ENCODE measurements at places on chromosomes 6 and 20.

DNA sequence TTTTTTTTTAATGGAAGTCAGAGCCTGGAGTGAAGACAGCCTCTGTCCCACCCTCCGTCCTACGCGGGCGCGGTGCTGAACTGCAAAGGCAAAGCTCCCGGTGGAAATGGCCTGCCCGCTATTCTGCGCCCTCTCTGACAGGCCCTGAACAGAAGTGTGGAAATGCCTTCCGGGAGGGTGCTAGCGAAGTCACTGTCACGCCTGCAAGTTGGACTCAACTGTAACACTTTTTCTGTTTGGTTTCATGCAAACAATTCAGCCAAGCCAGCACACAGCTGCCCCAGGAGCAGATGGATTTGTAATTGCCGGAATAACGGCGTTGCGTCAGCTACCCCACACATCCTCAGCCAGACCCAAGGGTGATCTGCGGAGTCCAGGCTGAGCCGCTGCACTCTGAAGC, 107.6 kb downstream of the PSMB1 start:
- DNase-seq: no peak

GRCh38 chr6:6826961-6827360, 238.4 kb downstream of the LY86 start:
- DNase-seq: no peak

- no peak for DNase-seq
These were observed 2.0 kb downstream of the BHLHE23 start for GRCh38 chr20:63004607-63005364.

DNA sequence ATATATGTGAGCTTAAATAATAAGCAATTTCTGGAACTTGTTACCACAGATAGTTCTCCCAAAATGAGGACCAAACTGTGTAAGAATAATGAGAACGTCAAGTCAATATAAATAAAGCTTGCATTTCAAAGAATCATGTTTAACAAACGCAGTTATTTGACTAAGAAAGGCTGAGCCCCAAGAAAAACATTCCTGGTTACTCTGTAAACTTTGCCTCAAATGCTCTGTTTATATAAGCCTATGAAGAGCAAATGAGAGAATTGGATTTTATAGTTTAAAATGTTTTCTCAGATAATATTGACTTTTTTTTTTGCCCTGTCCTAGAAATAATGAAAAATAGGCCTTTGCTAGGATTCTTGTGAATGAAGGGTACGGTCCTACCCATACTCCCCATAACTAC, 81.3 kb downstream of the C6orf52 start:
- no peak for DNase-seq

GRCh38 chr6:88499845-88500699, 333.9 kb upstream of the CNR1 start:
- no peak for DNase-seq

- no peak for DNase-seq
These were observed 19.4 kb upstream of the VNN1 start for GRCh38 chr6:132733283-132733682.

- DNase-seq: peak; percentile 4
These were observed 69.8 kb downstream of the DZANK1 start for GRCh38 chr20:18397030-18397429.

GRCh38 chr6:131065112-131065823, 2.2 kb upstream of the EPB41L2 start:
- no peak for DNase-seq

- DNase-seq: no peak
These were observed 92.9 kb downstream of the FOXC1 start for GRCh38 chr6:1702580-1703051.

GRCh38 chr6:166153966-166154365, 13.7 kb downstream of the TBXT start:
- no peak for DNase-seq

GRCh38 chr6:79416931-79417330, 120.3 kb downstream of the LCA5 start:
- no peak for DNase-seq

GRCh38 chr20:43825051-43825402, 89.6 kb upstream of the TOX2 start:
- no peak for DNase-seq

- DNase-seq: no peak
These were observed 330.8 kb downstream of the TAF4 start for GRCh38 chr20:61734733-61735502.

- DNase-seq: no peak
These were observed 25.1 kb downstream of the FKBP1C start for GRCh38 chr6:63236398-63236817.

- DNase-seq: no peak
These were observed 89.0 kb upstream of the SUPT3H start for GRCh38 chr6:45466686-45467085.

- DNase-seq: no peak
These were observed 17.3 kb downstream of the TULP4 start for GRCh38 chr6:158329531-158329930.

- DNase-seq: no peak
These were observed 37.7 kb downstream of the MDFI start for GRCh38 chr6:41675992-41676391.

GRCh38 chr20:12177657-12178293, 260.1 kb downstream of the BTBD3 start:
- DNase-seq: no peak

DNA sequence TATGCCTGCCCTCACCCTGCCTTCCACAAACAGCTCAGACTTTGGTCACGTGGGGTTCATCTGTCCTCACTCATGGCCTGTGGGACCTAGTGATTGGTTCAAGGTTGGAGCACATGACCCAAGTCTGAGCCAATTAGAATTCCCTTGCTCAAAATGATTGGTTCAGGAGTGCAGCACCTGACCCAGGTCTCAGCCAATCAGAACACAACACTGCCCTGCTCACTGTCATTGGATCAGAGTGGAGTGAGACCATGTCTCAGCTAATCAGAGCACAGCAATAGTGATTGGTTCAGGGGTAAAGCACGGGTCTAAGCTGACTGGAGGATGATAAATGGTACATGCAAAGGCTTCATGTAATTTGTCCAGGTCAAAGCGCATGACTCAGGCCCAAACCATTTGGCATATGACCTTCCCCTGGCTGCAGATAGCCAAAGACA, 102.2 kb downstream of the PREX1 start:
- no peak for DNase-seq

GRCh38 chr6:44235891-44236516, 10.9 kb upstream of the HSP90AB1 start:
- no peak for DNase-seq

GRCh38 chr6:105606831-105607463, 204.1 kb upstream of the PREP start:
- DNase-seq: no peak

GRCh38 chr6:110063594-110064263, 85.6 kb downstream of the GPR6 start:
- DNase-seq: no peak

DNA sequence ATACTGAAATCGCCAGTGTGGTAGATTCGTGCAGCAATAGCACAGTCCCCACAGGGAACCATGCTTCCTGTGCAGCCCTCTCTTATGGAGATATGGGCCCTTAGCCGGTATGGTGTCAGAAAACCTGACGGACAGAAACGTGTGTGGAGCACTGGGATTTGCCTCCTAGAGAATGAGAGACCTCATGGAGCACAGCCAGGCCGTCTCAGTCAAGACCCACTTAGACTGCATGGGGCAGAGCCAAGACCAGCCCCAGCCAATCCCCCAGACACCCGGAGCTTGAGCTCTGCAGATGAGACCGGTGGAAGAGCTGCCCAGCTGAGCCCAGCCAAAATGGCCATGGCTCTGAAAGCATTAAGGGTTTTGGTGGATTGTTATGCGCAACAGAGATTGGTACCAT, 163.7 kb downstream of the DLL1 start:
- DNase-seq: no peak

DNA sequence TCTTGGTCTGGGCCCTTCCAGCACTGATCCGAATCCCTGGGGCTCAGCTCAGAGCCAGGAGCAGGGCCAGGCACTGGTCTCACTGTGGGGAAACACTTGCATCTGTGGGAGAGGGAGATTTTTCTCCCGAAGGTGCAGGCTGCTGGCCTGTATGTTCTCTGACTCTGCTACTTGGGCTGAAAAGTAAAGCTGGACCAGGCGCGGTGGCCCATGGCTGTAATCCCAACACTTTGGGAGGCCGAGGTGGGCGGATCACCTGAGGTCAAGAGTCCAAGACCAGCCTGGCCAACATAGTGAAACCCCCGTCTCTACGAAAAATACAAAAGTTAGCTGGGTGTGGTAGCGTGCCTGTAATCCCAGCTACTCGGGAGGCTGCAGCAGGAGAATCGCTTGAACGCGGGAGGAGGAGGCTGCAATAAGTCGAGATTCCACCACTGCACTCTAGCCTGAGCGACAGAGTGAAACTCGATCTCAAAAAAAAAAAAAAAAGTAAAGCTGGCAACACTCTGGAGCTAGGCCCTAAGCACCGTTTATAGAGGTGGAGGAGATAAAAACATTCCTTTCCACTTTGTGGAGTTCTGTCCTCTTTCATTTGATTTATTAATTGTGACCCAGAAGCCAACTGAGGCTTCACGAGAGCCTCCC, 41.7 kb downstream of the JPH2 start:
- DNase-seq: no peak

- DNase-seq: peak; percentile 83
These were observed 29.9 kb upstream of the PLCB4 start for GRCh38 chr20:9038791-9039535.

DNA sequence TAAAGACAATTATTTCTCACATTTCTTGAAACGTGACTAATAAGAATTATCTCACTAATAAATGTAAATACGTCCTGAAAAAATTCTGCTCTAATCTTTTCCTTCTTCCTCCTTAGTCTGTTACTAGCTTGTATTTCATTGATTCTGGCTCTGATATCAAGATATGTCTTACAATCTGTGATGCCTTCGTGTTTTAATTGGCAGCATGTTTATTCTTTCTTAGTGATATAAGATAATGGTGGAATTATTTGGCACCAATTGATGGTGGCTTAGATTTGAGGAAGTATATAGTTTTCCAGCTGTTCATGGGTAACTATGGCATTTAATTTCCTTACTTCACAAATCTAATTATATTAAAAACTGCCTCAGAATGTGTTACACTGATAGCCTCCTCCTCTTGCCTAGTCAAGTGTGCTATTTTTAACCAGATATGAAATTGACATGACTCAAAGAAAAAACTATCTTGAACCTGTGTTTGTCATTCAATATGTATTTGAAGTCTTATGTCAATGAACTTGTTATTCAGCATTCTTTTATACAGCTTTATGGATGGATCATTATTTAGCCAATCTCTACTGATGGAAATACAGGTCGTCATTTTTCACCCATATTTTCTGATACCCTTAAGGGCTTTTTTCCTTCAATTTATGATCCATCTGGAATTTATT, 5.3 kb downstream of the CCNC start:
- DNase-seq: no peak

GRCh38 chr20:44253528-44253927, 6.4 kb downstream of the GDAP1L1 start:
- DNase-seq: no peak

DNA sequence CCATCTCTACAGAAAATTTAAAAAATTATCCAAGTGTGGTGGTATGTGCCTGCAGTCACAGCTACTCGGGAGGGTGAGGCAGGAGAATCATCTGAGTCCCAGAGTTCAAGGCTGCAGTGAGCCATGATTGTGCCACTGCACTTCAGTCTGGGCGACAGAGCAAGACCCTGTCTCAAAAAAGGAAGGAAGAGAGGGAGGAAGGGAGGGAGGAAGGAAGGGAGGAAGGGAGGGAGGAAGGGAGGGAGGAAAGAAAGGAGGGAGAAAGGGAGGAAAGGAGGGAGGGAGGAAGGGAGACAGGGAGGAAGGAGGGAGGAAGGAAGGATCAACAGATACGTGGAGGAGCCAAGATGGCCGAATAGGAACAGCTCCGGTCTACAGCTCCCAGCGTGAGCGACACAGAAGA, 90.1 kb downstream of the ZNF217 start:
- no peak for DNase-seq

DNA sequence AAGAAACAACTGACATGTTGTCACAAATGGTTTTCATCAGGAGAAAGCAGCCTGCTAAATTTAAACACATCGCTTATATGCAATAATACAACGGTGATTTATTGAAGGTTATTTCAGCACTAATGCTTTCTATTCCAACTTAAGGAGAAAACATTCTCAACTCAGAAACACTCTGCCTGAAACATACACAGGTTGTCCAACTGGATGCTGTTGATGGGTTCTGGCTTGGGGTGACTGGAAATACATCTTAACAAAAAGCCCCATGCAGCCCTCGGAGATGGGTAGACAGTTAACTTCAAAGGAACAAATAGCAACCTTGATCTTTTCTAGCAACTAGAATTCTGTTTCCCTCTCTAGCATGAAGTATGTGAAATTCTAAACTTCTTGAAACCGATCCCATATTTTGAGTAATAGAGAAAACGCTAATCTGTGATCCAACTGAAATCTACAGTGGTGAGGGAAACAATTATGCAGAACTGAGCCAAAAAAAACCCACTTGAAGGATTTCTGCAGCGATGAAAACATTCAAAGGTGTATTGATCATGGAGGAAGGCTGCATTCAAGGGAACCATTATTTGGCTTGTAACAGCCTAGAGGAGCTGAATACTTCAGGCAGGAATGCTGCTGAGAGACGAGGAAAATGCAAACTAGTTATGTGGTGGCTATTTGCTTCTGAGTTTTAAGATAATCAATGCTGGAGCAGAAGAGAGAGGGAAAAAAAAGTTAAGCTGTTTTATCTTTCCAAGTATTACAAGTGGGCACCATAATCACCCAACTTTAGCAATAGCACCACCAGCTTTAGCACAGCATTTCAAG, 6.9 kb downstream of the ZMYND8 start:
- no peak for DNase-seq

DNA sequence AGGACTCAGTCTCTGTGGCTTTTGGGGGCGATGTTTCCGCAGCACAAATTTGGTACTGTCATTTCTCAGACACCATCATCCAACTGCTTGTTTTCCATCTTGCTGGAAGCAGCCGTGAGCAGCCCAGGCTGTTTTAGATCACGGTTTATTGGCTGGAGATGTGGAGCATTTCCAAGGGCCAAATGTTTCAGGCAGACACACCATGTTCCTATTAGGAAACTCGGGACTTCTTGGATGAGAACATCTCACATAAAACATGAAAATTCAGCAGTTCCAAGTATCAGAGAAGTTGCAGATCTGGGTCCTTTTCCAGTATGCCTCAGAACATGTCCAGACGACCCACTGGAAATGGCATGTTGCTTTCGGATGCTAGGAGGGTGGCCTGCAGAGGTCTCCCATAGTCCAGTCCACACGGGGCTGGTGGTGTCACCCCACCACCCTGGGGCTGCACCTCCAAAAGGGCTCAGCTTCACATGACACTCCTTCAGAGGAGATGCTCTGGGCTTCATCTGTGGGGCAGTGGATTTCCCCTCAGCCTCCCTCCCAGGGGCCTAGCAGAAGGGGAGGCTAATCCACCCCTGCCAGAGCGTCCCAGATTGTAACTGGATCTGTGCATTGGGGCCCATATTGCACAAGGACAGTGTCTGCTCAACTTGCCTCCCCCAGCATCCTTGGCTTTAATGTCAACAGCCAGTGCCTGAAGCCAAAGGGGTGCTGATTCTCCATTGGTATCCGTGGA, 176.3 kb downstream of the SCP2D1 start:
- no peak for DNase-seq

GRCh38 chr6:104532462-104532861, 327.3 kb downstream of the HACE1 start:
- no peak for DNase-seq

- DNase-seq: no peak
These were observed 84.7 kb upstream of the GCM1 start for GRCh38 chr6:53233309-53233708.

GRCh38 chr6:53258774-53259155, 90.0 kb downstream of the ELOVL5 start:
- DNase-seq: no peak

GRCh38 chr6:87115402-87116135, 20.7 kb upstream of the CGA start:
- no peak for DNase-seq

GRCh38 chr6:149169761-149170511, 147.6 kb upstream of the TAB2 start:
- DNase-seq: no peak

All from GM04504 (cell line).